ENCODE measurements at places on chromosomes 5 and 9.

DNA sequence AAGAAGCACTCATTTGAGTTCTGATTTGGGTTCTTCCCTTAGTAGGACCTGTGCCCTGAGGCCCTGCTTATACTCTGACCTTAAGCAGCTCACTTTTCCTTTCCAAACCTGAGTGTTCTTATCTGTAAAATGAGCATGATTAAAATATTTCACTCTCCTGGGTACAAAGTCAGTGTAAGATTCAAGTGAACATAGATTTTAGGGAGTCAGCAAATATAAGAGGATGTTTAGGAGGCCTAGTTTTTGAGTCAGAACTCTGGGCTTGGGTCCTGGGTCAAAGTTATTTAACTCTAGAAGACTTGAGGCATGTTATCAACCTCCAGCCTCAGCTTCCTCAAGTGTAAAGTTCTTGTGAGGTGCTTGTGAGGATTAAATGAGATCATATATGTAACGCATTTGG, 8.7 kb upstream of the SPARC start:
- DNase-seq, result no peak

DNA sequence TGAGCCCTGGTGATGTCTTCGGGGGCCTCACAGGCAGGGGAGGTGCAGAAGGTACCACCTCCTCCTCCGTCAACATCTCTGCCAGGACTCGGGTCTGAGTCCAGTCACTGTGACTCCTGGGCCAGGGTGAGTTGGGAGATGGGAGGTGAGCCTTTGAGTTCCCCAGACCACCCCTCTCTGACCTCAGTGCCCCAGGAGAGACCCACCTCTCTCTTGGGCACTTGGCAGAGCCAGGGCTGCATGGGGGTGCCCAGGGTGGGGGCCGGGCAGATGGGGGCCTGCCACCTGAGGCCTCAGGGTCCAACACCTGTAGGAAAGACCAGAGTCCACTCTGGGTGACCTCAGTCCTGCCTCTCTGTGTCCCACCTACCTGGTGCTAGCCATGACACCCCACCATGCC, 6.8 kb downstream of the KIF12 start:
- no peak for DNase-seq

DNA sequence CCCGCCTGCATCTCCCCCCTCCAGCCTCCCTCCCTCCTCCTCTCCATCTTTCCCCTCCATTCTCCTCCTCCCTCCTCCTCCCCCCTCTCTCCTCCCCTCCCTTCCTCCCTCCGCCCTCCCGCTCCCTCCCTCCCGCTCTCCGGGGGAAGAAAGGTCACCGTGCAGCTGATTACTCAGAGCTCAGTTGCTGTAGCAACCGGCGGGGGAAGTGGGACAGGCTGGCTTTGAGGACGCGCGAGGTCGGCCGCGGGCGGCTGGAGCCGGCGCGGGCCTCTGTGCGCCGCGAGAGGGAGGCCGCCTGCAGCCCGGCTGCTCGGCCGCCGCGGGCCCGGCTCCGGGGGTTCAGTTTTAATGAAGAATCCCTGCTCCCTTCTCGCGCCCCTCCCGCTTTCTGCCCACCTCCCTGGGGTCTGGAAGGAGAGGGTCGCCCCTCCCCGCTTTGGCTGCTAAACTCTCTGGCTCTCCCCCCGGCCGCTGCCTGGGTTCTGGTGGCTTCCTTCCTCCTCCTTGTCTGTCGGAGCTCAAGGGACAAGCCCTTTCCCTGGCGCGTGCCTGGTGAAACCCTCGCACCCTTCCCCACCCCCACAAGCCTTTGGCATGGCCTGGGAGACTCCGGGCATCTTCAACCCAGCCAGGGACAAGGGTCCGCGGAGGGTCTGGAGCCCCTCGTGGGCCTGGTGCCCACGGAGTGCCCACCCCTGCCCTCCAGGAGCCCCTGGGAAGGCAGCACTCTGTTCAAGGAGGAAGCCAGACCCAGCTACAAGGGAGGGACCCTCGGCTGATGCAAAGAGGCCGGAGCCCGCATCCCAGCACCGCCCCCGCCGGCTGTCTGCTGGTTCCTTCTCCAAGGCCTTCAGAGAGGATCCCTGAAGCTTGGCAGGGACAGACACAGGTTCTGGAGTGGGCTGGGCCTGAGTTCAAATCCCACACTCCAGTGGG, 160.3 kb downstream of the C9orf50 start:
- peak; percentile 62 for DNase-seq

DNA sequence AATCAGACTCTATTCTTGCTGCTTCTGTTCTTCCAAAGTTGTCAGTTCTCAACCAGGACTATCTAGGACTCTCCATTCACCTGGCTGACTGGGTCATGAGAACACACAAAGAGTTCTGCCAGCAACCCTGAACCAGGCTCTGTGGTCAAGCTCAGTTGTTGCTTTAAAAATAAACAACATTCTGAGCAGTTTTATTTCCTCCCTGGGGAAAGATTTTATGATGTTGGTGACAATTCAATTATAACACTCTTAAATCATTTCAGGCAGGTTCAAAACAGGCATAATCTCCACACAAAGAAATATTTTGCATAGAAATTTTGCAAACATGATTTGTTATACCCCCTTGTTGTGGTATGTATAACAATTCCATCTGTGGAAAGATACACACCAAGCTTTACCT, 36.0 kb downstream of the FTMT start:
- DNase-seq, result no peak

GRCh38 chr9:135258461-135258860, 171.0 kb downstream of the OLFM1 start:
- DNase-seq, result no peak

GRCh38 chr5:78547731-78548615, 100.6 kb downstream of the LHFPL2 start:
- DNase-seq, result no peak

GRCh38 chr5:61817472-61818326, 485.6 kb downstream of the ZSWIM6 start:
- DNase-seq, result no peak

GRCh38 chr9:21967169-21967568, 27.0 kb downstream of the CDKN2A start:
- DNase-seq, result no peak

GRCh38 chr9:30476826-30477225, 1907.6 kb upstream of the ACO1 start:
- no peak for DNase-seq

GRCh38 chr5:107604990-107605389, 65.7 kb downstream of the EFNA5 start:
- DNase-seq, result no peak

- DNase-seq, result no peak
Measured at GRCh38 chr9:7790022-7790818, 9.4 kb downstream of the DMAC1 start.

DNA sequence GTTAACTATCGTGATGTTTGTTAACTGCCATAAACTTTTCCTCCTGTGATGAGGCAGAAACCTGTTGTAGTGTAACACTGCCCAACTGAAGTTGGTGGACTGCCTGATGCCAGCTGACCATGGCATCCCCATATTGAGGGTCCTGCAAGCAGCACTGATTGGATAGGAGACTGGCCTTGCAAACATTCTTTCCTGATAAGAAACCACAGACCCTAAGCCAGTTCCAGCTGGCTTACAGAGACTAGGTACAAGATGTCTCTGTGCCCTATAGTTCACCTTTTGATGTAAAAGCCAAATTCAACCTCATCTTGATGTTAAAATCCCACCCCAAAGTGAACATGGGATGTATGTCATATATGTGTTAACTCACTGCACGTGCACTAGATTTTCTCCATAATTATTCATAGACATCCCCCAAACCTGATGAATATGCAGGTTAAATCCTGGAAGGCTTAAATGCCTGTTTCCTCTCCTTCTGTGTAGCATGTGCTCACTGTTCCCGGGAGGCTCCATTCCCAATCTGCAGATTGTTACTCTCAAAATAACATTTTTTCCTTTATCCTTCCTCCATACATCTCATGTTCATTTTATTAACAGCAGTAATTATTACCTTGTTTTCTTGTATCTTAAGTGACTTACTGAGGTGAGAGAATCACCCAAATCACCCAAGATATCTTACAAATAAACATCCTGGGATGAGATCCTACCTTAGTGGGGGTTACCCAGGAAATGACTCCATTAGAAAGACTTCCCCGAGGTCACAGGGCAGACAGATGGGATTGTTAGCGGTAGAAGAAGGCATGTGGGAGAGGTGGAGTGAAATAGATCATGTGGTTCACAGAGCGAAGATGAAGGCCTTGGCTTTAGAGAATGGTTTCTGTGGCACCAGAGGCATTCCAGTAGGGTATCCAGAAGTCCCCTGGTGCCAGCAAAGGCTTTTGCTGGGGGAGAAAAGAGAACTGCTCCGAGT, 566.7 kb downstream of the CCDC171 start:
- no peak for DNase-seq

Measured in stimulated activated CD8-positive, alpha-beta memory T cell treated with anti-CD3 and anti-CD28 coated beads, Interleukin-2, amount 100 ng/mL, for 1 hour (primary cell).